HuH-7.5 (cell line): ENCODE measurements at places on chromosomes 3 and 15.

DNA sequence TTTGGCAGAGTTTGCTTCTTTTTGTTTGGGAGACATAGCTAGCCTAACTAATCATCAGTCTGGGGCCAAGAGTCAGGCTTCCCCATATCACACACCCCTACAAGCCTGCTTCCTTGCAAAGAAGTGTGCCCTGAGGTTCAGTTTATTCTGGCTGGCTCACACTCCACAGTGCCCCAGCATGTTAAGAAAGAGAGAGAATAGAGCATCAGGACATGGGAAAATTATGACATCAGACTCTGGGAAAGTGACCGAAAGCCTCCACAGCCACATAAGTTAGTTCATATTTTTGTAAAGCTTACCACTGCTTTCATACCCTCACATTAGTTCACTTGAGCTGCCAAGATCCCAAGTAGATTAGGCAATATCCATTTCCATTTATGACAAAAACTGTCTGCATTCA lies 63.0 kb upstream of the CFAP161 start:
- no peak for DNase-seq

- no peak for DNase-seq
Measured at GRCh38 chr3:195060531-195061291, 210.2 kb downstream of the XXYLT1 start.

- DNase-seq: no peak
Measured at GRCh38 chr15:27757052-27757451, 342.1 kb downstream of the OCA2 start.

DNA sequence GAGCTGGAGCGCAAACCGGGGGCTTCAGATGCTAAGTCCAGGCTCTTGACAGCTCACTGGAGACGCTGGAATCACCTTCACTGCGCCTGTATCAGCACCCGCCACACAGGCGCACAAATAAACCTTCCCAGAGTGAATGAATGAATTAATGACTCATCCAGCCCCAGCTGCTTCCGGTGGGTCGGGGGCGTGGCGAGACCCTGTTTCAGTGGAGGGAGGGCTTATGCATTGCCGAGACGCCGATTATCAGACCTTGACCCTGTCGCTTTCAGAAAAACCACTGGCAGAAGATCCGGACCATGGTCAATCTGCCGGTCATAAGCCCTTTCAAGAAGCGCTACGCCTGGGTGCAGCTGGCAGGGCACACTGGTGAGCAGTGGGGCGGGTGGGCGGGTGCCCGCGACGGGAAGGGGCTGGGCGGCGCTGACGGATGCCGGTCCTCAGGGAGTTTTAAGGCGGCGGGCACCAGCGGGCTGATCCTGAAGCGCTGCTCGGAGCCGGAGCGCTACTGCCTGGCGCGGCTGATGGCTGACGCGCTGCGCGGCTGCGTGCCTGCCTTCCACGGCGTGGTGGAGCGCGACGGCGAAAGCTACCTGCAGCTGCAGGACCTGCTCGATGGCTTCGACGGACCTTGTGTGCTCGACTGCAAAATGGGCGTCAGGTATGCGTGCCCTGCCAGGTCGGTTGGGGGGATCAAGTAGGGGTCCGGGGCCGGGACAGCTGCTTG lies 7.7 kb downstream of the ITPKA start:
- DNase-seq: no peak

GRCh38 chr3:37935290-37935668 lies 55.3 kb upstream of the VILL start:
- no peak for DNase-seq
